ENCODE measurements at places on chromosomes 7 and 10.

GRCh38 chr10:30662814-30663213 lies 33.3 kb upstream of the LYZL2 start:
- no peak for DNase-seq

GRCh38 chr10:33635967-33636515 lies 301.6 kb upstream of the NRP1 start:
- DNase-seq: no peak

DNA sequence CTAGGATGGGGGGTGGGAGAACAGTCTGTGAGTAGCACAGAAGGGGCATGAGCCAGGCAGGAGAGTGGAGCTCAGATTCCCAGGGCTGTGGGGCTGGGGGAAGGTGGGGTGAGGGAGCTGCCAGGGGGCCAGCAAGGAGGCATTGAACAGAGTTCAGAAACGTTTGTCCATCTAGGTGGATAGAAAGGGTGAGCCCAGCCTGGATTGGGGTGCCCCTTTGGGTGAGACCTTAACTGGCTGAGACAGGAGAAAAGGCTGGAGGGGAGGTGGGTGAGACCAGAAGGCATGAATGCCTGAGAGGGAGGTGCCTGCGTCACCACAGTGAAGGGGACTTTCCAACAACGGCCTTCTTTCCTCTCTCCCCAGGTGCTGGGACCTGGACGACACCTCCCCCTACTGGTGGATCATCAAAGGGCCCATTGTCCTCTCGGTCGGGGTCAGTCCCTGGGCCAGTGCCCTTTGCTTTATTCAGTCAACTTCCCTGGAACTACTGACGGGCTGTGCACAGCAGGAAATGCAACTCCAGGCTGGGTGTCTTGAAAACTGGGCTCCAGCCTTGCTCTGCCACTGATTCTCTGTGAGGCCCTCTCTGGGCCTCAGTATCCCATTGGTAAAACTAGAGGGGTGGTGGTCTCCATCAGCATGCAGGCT lies 11.0 kb downstream of the GHRHR start:
- DNase-seq: no peak

GRCh38 chr10:80356563-80356988 lies at the start of the genes DYDC1 and DYDC2:
Gene DYDC1 (minus strand): TSS chr10:80356755. CDS start chr10:80352601, 4,154 bp downstream.
Gene DYDC2 (plus strand): TSS chr10:80356781. CDS start chr10:80362444, 5,663 bp downstream.
- no peak for DNase-seq

DNA sequence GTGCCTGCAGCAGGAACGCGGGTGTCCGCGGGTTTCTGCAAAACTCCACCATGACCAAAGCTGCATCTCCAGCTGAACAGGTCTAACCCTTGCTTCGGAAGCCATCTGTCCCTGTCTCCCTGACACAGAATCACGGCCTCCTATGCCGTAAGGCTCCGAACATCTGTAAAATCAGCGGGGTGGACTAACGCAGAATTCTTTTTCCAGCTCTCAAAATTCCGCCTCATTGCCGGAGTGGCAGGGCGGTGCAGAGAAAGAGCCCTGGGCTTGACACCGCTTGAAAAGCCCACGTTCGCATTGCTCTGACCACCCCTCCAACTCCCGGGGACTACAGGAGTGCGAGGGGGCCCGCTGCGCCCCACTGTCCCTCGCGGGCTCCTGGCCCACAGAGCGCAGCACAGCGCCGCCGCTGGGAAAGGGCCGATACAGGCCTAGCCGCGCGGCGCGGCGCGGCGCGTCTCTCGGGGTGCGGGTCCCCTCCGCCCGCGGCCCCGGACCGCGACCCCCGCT lies 409 bp downstream of the DNMBP start:
- DNase-seq: no peak

Measured in stimulated activated CD4-positive, alpha-beta T cell treated with anti-CD3 and anti-CD28 coated beads, Interleukin-1b, Interleukin-23, amount 100 ng/mL, for 1 hour (primary cell).